ENCODE measurements at places on chromosomes 5 and 9.

DNA sequence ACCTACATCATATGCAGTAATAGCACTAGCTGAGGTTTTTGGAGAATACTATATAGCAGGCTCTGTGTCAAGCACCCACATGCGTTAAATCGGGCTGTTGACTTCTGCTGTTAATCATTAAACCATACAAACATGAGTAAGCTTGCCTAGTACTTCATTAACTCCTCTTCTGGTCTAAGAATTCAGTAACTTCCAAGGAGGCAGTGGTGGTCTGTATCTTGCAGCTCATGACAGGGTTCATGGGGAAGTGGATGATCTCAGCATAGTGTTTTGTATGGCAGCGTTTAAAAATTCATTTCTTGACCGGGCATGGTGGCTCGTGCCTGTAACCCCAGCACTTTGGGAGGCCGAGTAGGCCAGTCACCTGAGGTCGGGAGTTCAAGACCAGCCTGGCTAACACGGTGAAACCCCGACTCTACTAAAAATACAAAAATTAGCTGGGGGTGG, at the start of gene HAVCR1:
Gene HAVCR1 (minus strand): TSS at position 24 of the 447 bp plus-strand sequence. CDS start 1,173 bp downstream, outside the sequence.
- no peak for DNase-seq

DNA sequence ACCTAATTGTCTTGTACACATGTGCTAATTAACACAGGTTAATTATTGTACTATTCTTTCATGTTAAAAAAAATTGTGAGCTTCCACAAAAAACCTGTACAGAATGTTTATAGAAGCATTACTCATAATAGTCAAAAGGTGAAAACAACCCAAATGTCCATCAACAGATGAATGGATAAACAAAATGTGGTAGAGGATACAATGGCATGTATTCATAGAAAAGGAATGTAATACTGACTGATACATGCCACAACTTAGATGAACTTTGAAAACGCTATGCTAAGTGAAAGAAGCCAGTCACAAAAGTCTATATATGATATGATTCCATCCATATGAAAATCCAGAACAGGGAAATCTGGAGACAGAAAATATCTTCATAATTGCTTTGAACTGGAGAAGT, 25.6 kb downstream of the RRAGA start:
- no peak for DNase-seq

DNA sequence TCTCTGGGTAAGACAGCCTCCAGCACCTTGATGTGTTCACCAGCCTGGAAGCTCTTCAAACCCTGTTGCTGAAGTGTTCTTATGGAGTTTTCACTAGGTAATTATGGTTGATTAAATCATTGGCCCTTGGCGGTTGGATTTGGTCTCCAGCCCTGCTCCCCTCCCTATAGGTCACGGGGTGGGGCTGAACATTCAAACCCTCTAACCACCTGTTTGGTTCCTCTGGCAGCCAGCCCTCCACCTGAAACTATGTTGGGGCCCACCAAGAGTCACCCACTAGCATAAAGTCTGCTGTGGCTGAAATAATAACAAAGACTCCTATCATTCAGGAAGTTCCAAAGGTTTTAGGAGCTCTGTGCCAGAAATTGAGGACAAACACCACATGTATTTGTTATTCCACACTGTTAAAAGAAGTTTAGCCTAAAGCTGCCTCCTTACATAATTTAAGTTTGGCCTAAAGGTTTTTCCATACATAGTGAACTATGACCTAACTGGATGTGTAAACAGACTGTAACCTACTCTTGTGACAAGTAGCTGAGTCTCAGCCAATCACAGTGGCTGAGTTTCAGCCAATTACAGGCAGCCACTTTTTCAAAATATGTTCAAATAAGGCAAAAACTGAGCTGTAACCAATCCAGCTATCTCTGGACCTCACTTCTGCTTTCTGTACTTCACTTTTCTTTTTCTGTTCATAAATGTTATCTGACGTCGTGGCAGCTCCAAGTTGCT, 34.8 kb downstream of the TMEM252 start:
- DNase-seq: no peak

DNA sequence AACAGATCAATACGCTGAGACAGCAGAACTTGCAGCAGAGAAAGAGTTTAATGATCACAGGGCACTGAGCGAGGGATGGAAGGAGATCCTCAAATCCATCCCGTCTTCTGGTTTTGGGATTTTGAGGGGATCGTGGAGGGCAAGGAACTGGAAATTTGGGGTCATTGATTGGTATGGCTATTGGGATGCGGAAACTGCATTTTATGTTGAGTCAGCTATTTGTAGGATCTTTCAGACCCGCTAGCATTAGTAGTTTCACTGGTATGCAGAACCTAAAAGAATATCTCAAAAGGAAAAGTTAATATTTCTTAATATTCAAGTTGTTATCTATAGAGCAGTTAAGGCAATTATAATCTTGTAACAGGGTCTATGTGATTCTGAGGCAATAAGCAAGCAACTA, 771.7 kb upstream of the CTNND2 start:
- no peak for DNase-seq

DNA sequence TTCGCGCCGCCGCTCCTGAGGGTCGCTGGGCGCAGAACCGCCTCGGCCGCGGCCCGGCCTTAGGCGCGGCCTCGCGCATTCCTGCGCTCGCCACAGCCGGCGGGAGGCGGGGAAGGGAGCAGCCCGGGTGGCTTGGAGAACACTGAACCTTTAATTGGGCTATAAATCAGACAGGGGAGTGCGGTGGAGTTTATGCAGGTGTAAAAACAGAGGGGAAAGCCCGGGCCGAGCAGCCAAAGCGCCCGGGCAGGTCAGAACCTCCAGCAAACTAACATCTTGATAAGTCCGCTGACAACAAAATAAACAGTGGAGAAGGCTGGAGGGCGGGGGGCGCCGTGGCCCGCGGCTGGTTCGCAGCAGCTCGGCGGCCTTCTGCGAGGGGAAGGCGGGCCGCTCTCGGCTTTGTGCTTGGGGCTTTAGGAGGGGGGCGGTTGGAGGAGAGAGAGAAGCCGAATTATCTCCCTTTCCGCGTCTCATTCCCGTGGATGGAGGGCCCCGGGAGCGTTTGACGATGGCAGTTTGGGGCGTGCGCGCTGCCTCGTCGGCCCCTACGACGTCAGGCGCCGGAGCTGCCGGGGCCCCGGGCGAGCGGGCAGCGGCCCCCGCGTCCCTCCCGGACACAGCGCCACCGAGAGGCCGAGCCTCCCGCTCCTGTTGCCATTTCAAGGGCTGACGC, 11.3 kb downstream of the FOXD1 start:
- DNase-seq: no peak

DNA sequence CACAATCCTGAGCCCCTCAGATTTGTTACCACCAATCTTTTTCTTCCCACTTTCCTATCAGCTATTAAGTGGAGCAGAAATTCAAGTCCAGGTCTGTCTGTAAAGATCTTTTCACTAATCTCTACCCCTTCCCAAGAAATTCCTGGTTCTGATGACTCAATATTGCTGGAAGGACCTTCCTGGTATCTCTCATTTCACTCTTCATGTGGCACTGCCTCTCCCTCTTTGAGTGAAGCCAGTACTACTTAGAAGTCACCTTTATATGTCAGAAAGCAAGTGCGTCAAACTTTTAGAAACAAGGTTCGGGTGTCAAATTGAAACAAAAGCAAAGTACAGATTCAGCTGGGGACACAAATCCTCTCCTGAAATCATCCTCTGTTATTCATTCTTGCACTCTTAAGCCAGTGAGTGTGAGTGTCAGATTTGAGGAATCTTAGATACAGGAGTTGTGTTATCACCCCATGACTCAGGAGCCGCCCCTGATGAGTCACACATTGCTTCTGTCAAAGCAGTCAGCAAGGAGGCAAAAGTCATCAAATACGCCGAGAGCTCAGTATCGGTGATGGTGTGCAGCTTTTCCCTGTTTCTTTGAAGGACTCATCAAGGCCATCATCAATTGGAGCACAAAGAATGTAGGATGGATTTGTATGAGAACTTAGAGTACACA, 313.0 kb downstream of the CETN3 start:
- peak; percentile 60 for DNase-seq

DNA sequence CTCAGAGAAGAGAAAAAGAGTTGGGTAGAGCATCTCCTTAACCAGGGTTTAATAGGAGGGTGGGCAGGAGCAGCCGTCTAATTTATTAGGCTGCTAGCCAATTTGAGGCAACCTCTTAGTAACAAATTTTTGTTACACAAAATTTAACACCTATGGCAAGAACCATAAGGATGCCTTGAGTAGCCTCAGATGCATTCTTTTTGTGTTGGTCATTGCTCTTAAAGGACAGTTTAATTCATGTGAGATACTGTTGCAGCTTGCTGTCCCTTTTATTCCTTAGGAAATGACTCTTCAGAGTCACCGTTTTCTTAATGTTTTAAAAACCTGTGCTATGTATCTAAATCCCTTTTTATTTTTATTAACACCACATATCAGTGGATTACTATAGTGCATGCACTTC, 255.1 kb downstream of the MAST4 start:
- no peak for DNase-seq

DNA sequence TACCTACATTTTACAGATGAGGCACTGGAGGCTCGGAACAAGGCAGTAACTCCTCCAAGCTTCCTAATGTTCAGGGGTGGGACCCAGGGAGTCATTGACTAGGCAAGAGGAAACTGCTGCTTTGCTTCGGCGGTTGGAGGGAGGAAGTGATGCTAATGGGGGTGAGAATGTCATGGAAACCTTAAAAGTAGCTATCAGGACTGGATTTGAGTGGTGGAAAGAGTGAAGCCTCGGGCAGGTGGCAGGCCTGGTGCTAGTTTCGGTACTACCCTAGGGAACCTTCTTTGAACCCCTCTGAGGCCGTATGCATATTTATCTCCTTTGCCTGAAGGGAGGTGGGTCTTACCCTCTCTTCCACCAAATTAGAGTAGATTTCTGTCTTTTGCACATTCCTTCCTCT, 1.6 kb downstream of the BSPRY start:
- no peak for DNase-seq

- no peak for DNase-seq
Measured at GRCh38 chr5:169272731-169273427, 28.1 kb downstream of the SLIT3 start.

DNA sequence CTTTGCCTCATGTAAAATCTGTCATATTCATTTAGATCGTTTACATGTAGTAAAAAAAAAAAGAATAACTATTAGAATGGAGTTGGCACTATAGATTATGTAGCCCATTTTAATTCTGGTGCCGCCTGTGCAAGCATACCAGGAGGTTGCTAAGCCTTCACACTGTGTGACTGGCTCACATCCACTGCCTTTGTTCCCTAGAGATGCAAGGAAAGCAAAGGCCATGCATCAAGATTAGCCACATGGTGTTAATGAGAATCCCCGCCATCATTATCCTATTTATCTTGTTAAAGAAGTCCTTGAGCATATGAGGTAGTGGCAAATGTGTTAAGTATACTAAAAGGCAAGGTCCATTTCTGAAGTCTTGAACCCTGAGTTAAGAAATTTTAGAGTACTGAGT, 279.6 kb downstream of the RFX3 start:
- no peak for DNase-seq

- DNase-seq: no peak
Measured at GRCh38 chr5:135875567-135875966, 20.1 kb downstream of the IL9 start.

- no peak for DNase-seq
Measured at GRCh38 chr5:79990205-79990597, 861 bp downstream of the MTX3 start.

- no peak for DNase-seq
Measured at GRCh38 chr9:84867186-84867585, 197.7 kb downstream of the NTRK2 start.

DNA sequence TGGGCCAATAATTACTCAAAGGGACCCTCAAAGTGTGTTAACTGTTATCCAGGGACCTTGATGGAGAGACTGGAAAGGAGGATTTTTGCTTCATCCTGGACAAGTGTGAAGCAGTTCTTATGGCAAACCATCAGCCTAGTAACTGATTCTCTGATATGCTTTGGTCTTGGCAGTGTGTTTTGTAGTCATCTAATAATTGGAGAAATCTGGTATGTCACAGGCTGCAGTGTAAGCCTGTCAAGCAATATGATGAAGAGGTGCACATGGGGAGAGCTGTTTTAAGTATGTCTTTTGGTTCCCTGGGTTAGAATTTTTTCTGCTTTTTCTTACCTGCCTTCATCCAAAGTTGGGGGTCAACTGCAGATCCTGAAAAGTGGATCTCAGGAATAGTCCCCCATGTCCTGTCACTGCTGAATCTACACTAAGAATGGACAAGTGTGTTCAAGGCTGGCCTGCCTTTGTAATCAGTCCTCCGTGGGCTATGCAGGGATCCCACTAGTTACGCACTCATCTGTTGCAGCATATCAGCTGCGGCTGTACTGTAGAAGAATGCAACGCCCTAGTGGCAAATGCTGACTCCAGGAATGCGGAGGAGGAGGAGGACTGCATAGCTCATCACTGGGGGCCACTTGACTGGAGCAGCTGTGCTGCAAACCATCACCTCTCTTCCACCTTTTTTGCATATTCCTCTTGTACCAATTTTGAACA, 1.9 kb downstream of the SPTAN1 start:
- peak; percentile 80 for DNase-seq

Data from fibroblast of skin of left quadriceps (primary cell).